T-helper 2 cell (primary cell): ENCODE measurements at places on chromosomes 13 and 19.

- no peak for DNase-seq
Measured at GRCh38 chr13:35808846-35809245, 322.3 kb downstream of the DCLK1 start.

DNA sequence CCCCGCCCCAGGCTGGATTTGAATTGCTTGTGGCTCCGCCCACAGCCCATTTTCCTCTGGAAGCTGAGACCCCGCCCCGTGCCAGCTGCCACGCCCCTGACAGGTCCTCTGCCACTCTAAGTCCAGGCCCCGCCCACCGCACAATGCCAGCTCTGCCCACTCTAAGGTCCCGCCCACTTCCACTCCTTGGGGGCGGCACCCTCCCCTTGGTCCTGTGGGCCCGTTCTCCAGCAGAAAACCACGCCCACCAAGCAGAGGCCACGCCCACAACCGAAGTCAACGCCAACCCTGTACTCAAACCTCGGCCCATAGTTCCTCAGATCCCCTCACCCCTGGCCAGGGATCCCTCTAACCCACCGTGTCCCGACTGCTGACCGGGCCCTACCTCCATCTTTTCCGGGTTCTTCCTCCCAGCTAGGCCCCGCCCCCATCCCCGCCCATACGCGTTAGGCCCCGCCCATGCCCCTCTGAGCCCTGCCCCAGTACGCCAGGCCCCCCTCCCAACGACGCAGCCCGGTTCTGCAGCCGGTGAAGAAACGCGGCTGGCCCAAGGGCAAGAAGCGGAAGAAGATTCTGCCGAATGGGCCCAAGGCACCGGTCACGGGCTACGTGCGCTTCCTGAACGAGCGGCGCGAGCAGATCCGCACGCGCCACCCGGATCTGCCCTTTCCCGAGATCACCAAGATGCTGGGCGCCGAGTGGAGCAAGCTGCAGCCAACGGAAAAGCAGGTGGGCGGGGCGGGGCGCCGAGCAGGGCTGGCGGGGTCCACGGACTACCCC lies 1.3 kb downstream of the HMG20B start:
- peak; percentile 93 for DNase-seq

- no peak for DNase-seq
Measured at GRCh38 chr19:2731181-2731995, 8.4 kb downstream of the SLC39A3 start.

GRCh38 chr19:30155381-30156200 lies 213.6 kb downstream of the URI1 start:
- DNase-seq: no peak

GRCh38 chr13:101919541-101920181 lies 467.2 kb downstream of the ITGBL1 start:
- DNase-seq: no peak

GRCh38 chr19:43354305-43354627 lies 780 bp downstream of the CD177 start:
- no peak for DNase-seq

GRCh38 chr13:56975647-56976046 lies 165.1 kb upstream of the PRR20A start:
- no peak for DNase-seq

- no peak for DNase-seq
Measured at GRCh38 chr13:28204043-28204442, 65.7 kb downstream of the PAN3 start.

- DNase-seq: no peak
Measured at GRCh38 chr19:23957660-23958281, 43.1 kb downstream of the ZNF726 start.

DNA sequence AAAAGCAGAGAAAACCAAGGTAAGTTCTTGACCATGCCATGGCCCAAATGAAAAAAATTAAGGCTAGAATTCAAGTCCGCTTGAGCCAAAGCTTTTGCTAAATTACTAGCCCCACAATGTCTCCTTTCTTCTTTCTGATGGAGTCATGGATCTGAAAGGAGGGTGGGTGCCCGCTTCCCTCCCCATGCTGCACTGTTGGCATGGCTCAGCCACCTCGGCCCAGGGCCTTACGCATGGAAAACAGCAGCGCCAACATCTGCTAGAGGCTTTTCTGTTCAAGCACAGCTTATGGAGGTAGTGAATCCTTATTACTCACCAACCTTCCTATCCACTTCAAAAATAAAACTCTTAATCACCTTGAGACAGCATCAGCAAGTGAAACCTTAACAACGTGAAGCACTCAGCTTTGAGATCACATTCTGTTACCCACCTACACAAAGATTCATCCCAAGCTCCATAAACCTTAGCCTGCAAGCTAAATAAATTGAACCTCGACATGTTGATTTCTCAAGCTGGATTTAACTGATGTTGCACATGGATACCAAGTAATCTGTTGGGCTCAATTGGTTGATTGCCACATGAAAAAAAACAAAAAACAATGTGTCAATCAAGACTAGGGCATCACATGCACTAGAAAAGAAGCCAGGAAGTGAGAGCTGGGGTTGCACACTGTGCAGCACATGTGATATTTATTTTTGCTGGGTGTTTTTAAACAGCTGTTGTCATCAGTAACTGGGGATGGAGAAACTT lies 43.4 kb downstream of the TPT1 start:
- DNase-seq: no peak

DNA sequence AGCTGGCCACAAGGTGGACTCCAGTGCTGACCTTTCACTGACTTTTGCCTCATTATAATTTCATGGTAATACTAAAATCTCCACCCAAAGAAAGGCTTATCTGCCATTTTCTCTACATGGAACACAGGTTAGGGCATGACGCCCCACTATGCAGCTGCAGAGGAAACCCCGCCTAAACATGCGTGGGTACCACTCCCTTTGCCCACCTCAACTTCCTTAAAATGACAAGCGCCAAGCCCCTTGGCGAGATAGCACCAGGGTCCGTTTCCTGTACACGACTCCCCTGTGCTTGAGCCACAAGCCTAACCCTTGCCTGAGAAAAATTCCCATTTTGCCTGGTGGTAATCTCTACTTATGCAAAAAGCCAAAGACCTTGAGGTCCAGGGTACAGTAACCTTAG lies 36.0 kb upstream of the PABPC3 start:
- no peak for DNase-seq

DNA sequence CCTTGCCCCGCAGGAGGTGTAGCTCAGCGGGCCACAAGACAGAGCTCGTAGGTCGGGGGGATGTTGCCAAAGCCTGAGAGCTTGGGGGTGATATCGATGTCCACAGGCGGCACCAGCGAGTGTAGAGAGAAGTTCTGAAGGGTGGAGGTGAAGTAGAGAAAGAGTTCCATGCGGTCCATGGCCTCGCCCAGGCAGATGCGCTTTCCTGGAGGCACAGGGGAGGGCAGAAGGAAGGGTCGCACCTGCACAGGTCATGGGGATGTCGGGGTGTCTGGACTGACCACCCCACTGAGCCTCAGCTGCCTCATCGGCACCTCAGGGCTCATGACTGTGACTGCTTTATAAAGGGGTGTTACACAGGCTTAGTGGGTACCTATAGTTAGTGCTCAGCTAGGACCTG lies 37.8 kb upstream of the CYP2A13 start:
- no peak for DNase-seq

GRCh38 chr13:97875911-97876310 lies 77.6 kb upstream of the IPO5 start:
- no peak for DNase-seq

DNA sequence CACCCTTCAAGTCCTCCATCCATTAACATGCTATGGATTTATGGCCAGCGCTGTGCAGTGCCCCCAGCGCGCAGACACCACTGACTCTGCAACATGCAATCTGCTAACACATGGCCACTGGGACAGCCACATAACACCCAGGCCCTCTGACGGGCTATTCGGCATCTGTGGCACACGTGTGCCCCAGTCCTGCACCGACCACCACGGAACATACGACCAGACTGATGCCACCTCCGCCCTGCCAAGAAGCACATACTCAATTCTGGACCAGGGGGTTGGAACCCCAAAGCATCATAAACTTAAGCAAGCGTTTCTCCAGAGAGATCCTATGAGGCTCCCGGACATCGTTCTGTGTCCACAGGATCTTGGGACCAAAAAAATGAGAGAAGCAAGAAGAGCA lies 9.8 kb downstream of the STK24 start:
- DNase-seq: no peak

DNA sequence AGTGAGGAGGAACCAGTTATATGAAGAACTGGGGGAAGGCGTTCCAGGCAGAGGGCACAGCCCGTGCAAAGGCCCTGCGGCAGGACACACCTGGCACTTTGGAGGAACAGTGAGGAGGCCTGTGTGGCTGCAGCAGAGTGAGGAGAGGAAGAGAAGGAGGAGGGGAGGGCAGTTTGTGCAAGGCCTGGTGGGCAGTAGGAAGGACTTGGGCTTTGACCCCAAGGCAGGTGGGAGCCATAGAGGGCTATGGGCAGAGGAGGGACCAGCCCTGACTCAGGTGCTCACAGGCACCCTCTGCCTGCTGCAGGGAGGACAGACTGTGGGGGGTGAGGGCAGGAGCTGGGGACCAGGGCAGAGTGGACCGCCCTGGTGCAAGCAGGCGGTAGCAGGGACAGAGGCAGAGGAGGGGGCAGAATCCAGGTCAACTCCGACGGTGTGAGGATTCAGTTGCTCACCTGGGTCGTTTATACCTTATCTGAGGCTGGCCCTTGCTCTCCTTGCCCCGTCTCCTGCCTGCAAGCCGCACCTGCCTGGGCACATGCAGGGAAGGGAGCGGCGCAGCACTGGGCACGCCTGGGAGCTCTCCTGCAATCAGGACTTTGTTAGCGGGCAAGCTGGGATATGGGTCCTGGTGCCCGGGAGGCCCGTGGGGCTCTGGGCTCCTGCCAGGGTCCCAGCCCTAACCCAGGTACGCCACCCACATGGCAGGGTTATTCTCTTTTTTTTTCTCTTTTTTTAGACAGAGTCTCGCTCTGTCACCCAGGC lies 34.8 kb downstream of the NFIC start:
- no peak for DNase-seq

DNA sequence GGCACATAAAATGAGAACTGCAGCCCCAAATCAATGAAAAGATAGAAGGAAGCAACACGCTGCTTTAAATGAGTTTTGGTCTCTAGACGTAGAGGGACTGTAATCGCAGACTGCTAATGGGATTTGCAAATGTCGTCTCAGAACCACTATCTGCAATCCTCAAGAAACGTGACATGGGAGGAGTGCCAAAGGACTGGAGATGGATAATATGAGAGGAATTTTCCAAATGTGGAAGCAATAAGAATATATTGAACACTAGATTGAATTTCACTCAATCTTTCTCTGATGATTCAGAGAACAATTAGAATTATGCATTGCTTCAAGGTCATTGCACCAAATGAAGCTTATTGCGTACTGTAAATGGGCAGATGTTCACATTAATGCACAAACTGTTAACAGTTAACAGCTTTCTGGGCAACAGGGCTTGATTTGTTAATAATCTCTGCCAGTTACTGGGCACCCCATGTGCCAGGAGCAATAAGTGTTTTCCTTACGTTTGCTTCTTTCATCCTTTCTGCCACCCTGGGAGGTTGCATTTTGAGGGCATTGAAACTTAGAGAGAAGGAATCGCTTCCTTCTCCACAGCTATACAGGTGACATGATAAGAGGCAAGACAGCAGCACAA lies 62.8 kb upstream of the WASF3 start:
- no peak for DNase-seq

DNA sequence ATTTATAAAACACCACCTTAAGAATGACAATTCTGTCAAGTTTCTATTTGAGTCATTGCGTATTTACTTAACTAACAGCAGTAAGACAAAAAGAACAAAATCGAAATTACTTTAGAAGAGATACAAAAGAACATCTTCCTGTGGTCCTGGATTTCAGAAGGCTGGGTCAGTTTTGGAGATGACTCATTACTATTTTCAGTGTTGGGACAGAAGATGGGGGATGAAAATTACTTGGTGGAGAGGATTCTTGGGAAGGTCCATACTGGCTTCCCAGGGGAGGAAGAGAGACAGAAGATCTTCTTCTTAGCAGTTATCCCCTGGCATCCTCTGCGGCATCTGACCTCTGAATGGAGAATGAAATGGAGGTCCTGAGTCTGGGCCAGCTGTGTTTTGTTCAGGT lies 33.5 kb upstream of the CSNK1A1L start:
- no peak for DNase-seq

DNA sequence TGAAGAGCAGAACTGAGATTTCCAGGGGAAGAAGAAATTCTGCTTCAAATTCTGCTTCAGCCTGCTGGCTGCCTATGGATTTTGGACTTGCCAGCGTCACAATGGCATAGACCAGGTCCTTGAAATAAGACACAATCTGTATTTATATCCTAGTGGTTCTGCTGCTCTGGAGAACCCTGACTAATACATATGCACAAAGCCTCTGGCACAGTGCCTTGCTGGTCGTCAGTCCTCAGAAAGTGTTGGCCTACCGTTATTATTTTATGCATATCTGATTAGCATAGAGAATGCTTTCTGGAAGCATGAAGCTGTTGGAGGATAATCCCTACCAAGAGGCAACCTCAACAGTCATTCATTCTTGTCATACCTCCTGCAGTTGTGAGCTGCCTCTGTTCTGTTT lies 213.7 kb downstream of the B3GLCT start:
- no peak for DNase-seq

DNA sequence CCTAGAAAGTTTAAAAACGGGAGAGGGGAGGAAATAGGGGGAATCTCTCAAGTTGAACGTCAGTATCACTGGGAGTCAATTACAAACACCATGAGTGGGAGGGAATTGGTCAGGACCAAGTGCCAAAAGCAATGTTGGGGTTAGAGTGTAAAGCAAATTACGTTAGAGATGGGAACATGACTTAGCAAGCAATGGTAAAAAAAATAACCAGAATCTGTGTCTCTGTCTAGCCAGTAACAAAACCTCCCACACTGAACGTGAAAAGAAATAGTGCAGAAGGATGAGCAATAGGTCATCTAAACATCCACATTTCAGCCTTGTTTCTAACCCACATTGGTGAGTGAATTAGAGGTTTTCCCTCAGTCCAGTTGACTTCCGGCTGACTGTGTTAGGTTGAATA lies 242.2 kb downstream of the COG6 start:
- DNase-seq: no peak

DNA sequence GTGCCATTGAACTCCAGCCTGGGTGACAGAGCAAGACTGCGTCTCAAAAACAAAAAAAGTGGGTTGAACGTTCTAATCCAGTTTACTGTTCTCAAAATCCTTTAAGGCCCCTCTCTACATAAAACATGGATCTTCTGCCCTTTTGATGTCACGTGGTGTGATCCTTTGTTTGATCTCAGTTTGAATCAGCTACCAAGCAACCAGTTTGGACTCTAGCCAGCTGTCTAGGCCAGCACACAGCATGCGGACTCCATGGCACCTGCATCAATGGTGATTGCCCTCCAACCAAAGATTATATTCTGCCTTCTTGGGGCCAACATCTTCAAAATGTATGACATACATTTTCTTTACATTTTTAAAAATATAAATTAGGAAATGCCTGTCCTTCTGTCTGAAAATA lies 365.4 kb downstream of the NDFIP2 start:
- DNase-seq: no peak

- no peak for DNase-seq
Measured at GRCh38 chr13:24700539-24700938, 20.3 kb downstream of the ATP12A start.

GRCh38 chr13:85567909-85568308 lies 231.3 kb downstream of the SLITRK6 start:
- no peak for DNase-seq
